GM13977 (cell line): ENCODE measurements at places on chromosomes 13 and 19.
A peak's percentile ranks its signal among the peaks of the same experiment; 100 is the strongest.

DNA sequence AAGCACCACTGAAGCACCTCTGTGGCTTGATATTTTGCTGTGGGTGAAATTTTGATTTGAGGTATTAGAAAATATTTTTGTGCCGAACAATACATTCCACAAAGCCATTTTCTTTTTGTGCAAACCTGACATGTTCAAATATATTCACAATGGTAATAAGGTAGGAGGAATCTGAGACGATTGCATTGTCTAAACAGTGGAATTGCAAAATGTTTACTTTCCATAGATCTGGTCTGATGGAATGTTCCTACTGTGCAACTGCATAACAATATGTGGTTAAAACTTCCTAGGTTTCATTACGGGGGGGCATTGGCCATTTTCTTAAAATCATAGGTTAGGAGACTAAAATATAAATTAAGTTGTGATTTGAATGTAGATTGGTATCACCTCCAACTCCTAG, 42.7 kb upstream of the AKAP11 start:
- no peak for DNase-seq

DNA sequence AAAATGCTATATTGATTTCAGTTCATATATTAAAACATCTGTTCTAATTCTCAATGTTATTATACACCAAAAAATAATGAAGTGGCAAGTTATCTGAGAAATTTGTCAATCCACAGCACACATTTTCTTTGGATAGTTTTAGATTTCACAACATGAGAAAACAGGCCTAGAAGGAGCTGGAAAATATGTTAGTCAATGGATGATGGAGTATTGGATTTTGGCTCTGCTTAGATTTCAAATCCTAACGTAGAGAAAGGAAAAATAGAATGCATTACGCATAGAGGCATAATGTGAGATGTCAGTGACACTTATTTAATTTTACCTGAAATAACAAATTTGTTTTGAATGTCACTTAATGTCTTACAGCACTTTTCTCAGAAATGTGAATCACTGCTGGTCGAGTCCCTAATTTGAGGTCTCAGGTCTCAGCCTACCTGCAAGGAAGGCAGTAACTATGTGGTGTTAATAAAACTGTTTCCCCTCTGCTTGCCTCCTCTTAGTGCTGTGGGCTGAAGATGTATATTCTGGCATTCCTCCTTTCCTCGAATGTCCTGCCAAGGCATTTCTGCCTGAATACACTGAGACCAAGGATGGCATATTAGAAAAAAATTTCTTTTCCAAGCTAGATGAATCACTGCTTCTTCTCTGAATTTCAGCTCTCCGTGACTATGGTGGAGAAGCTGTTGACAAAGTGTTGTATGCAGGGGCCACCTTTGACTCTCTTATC, 232.4 kb downstream of the POSTN start:
- DNase-seq: no peak

DNA sequence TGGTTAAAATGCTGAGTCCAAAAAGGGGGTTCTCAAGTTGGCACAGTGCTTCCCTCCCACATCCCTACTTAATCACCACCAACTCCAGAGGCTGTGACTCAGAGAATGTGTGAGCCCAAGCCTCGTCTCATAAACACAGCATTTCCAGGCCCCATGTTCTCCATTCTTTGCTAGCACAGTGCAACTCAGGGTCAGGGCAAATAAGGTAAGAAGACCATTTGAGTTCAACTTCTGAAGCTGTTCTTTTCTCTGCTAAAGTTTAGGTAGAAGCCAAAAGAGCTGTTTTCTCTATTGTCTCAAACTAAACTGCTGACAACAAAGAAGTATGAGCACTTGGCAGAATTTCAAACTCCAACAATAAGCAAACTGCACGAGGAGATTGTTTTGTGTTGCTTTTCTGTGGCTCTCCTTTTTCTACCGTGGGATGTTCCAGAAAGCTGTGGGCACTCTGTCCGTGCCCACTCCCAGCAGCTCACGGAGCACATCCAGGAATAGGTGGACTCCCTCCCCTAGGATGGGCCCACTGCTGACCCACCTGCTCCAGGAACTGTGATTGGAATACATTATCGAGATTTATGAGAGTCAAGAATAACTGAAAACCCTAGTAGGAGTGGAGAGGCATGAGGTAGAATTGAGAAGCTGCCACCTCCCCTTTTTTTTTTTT, 494.3 kb downstream of the COG6 start:
- DNase-seq: no peak

- peak; percentile 44 for DNase-seq
Measured at GRCh38 chr13:95552539-95553441, at the start of gene CLDN10. TSS of gene CLDN10 (plus strand) at chr13:95552720. CDS start at chr13:95552754, 34 bp downstream.

DNA sequence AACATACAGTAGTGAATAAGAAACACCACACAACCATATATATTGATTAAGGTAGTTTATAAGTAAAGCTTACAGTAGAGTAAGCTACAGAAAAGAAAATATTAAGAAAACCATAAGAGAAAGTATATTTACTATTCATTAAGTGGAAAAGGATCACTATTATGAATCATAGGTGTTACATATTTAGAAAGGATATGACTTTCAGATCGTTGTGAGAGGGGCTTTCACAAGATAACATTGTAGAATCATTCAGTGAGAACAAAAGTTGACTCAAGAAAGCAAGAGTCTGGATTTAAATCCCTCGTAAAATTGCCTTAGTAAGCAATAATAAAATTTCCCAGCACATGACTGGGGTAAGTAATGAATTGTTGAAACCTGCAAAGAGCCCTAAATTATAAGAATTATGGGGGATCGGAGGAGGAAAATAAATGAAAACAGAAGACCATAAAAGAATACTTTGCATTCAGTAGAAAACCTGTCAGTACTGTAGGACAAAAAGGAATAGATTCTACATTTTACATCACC, 6.0 kb downstream of the UFM1 start:
- no peak for DNase-seq

- no peak for DNase-seq
Measured at GRCh38 chr13:55517312-55517711, 1623.4 kb upstream of the PRR20A start.

- DNase-seq: no peak
Measured at GRCh38 chr13:42906257-42906656, 85.8 kb downstream of the EPSTI1 start.

DNA sequence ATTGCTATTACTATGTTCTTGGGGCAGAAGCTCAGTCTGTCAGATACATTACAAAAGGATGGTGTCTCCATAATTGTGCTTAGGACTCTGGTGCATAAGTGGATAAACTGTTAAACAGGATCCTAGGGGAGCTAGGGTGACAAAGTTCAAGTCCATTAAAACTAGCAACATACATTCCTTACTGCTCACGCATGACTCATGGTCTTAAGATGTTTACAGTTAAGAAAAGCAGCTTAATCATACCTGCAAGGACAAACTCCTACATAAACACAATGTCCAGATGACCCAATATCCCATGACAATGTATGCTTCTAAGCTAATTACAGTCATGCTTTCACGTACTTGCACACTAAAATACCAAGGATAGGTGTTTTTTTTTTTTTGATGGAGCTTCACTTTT, 3.5 kb upstream of the ZNF701 start:
- DNase-seq: no peak

- DNase-seq: no peak
Measured at GRCh38 chr13:74322562-74322961, 188.4 kb upstream of the KLF12 start.

GRCh38 chr19:34217952-34218817, 36.2 kb upstream of the GARRE1 start:
- peak; percentile 42 for DNase-seq

GRCh38 chr19:56596676-56597075, 1.6 kb downstream of the ZNF71 start:
- no peak for DNase-seq

GRCh38 chr13:93420887-93421286, 194.3 kb downstream of the GPC6 start:
- no peak for DNase-seq

GRCh38 chr19:8126511-8126910, 22.9 kb downstream of the FBN3 start:
- no peak for DNase-seq

DNA sequence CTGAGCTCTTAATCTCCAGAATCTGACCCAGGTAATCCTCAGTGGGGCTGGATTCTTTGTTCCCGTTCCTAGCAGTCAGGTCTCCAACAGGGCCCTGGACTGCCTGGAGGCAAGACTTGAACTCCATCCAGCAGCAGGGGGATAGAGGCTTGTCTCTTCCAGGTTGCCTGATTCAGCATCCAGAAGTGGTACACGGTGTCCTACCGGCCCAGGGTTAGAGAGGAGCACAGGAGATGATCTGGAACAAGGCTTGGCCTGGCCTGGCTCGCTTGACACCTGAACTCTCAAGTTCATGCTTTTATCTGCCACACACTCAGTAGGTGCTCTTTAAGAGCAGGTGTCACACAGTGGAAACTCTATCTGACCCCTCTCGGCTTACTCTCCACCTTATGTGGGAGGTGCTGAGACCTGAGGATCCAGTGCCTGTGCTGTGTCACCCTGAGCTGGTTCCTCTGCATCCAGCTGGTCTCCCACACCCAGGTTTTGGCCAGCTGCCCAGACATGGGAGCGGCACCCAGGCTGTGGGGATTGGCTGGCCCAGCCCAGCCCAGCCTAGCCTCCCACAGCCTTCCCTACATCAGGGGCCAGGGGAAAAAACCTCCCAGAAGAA, at the start of gene CYP4F3:
TSS of gene CYP4F3 (plus strand) at position 604 of the 610 bp plus-strand sequence. CDS start 519 bp downstream, outside the sequence.
- DNase-seq: no peak

DNA sequence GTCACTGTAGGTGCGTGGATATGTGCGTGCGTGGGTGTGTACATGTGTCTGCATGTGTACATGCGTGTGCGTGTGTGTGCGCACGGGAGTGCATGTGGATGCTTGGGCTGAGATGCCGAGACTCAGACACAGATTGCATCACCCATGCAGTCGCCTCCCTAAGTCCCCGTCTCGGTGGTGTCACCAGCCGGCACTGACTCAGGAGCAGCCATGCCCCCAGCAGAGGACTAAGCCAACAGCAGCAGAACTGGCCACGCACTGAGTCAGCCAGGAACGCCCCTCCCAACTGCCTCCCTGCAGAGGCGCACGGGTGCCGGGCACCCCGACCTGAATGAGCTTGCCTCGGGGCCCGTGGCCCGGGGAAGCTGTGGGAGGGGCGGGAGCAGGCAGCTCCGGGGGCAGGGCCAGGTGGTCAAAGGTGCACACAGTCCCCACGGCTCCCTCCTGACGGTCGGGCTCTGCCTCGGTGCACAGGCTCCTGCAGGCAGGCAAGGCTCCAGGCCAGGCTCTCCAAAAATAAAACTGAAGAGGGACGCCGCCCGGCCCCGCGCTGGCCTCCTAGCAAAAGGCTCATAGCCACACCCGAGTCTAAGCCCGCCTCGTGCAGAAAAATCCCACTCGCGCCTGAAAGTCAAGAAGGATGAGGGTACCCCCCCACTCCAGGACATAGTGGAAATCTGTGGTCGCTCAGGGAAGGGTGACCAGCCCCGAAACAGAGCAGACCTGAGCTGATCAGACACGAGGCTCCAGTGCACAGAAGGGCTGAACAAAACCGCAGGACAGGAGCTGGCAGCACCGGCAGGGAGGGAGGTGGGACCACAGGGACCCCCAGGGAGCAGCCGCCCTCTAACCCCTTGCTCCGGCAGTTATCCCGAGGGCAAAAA, 49.2 kb downstream of the GADD45B start:
- DNase-seq: no peak

- DNase-seq: no peak
Measured at GRCh38 chr13:37488726-37489125, 109.8 kb downstream of the POSTN start.

GRCh38 chr19:23002690-23003422, at the start of gene ZNF728:
TSS of gene ZNF728 (minus strand) at chr19:23003176. CDS start at chr19:23003030, 146 bp downstream.
- peak; percentile 6 for DNase-seq

- no peak for DNase-seq
Measured at GRCh38 chr19:38840583-38840968, 9.0 kb upstream of the ECH1 start.

DNA sequence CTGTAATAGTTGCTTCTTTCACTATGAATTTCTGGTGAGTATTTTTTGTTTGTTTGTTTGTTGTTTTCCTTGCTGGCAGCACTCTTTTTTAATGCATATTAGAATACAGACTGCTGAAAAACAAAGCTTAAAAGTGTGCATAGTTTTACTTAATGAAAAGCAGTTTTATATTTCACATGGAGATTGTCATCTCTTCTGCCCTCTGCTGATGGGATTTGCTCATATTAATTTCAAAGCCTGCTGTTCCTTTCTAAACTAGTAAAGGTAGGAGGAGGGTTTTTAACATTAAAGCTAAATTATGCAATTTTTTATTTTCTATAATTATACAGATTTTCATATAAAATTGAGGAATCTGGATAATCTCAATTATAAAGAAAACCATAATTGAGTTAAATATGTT, 692.6 kb upstream of the SLITRK1 start:
- DNase-seq: no peak
